AG09309 (cell line): ENCODE measurements at places on chromosomes 16 and 17.

- DNase-seq = no peak
These were observed 17.0 kb downstream of the SLC38A10 start for GRCh38 chr17:81277946-81278693.

- DNase-seq = no peak
These were observed 148.0 kb upstream of the FOXF1 start for GRCh38 chr16:86362155-86362849.

DNA sequence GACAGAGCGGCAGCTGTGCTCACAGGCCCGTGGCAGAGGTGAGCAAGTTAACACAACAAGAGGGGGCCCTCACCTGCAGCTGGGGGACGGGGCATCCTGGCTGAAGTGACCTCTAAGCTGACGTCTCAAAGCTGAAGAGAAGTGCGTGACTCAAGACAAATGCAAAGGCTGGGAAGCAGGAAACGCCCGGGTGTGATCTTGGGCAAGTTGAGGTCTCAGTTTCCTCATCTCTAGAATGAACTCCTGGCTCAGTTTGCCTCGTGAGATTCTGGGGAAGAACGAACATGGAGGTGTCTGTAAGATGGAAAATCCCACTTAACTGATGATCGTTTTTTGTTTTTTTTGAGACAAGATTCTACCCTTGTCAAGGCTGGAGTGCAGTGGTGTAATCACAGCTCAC is 40.1 kb upstream of the C1QL1 start:
- DNase-seq = no peak

- no peak for DNase-seq
These were observed 299.9 kb downstream of the SOX9 start for GRCh38 chr17:72420775-72421127.

GRCh38 chr16:55271945-55272513 is 52.0 kb upstream of the IRX6 start:
- DNase-seq = no peak
